Type B pancreatic cell (in vitro differentiated cells): ENCODE measurements at places on chromosomes 7 and 10. TPM values are rescaled to one million over a fixed set of nuclear protein-coding genes. Genes with fewer than 3 reads are reported as not detected.
A peak's percentile ranks its signal among the peaks of the same experiment; 100 is the strongest.

HTR5A gene
- total RNA-seq, result not detected in 2 replicates

RALA gene
- total RNA-seq, result 42.6 and 44.1 TPM in 2 replicates

GRCh38 chr7:95691464-95691863, 80.9 kb upstream of the DYNC1I1 start:
- DNase-seq, result no peak
- H3K4me3 ChIP-seq, result no peak overlapping the region
- no peaks in the 10 kb centered on the region for H3K27me3 ChIP-seq
- H3K4me1 ChIP-seq, result peaks cover 27% of the 10 kb centered on the region
- H3K36me3 ChIP-seq, result no peaks in the 10 kb centered on the region
- H3K27ac ChIP-seq, result no peak overlapping the region

DNA sequence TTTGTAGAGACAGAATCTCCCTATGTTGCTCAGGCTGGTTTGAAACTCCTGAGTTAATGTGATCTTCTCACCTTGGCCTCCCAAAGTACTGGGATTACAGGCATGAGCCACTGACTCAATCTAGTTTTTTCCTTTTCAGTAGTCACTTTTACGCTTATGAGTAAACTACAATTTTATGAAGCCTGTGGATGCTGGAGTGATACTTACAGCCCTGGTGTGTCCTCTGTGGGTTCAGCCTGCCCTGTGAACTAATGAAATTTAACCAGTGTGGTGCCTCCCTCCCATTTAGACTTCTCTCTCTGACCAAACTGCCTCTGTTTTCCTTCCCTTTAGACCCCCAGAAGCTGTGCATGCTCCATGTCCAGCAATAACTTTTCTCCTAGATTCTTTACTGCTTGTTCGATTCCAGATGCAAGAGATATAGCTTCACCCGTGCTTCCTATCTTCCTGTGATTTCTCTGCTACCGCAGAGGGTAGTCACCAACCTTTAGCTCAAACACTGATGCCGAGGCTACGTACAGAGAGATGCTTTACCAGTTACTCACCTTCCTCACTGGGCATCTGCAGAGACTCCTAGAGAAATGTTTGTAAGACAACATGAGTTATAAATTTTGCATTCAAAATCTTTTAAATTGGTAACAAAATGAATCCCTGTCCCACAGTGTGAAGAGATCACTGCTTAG, 90.8 kb downstream of the KIAA1217 start:
- peaks cover 9% of the 10 kb centered on the region for H3K4me1 ChIP-seq
- peaks cover 34% of the 10 kb centered on the region for H3K36me3 ChIP-seq
- no peak for DNase-seq
- H3K27me3 ChIP-seq, result no peaks in the 10 kb centered on the region
- peak overlapping the region; percentile 65 for H3K27ac ChIP-seq

DNA sequence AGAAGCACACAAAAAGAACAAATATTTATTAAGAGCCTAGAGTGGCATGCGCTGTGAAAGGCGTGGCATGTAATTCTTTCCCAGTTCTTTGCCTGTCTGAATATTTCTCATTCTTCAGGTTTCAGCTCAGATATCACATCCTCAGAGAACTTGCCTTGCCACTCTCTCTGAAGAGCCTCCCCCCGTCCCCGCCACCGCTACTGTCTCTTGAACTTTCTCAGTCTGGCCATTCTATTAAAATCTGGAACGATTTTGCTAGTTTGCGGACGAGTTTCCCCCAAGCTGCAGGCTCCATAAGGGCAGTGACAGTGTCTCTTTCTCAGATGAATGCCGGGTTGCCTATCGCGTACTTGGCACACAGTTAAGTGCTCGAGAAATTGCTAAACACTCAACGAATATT, 787 bp upstream of the PLEKHA1 start:
- DNase-seq, result no peak
- H3K4me3 ChIP-seq, result peak overlapping the region; percentile 91
- H3K27ac ChIP-seq, result peak overlapping the region; percentile 98
- H3K36me3 ChIP-seq, result no peaks in the 10 kb centered on the region
